ENCODE measurements at places on chromosomes 2 and 18.

- peak; percentile 16 for DNase-seq
Observed at GRCh38 chr2:133434959-133435668, 133.1 kb downstream of the NCKAP5 start.

DNA sequence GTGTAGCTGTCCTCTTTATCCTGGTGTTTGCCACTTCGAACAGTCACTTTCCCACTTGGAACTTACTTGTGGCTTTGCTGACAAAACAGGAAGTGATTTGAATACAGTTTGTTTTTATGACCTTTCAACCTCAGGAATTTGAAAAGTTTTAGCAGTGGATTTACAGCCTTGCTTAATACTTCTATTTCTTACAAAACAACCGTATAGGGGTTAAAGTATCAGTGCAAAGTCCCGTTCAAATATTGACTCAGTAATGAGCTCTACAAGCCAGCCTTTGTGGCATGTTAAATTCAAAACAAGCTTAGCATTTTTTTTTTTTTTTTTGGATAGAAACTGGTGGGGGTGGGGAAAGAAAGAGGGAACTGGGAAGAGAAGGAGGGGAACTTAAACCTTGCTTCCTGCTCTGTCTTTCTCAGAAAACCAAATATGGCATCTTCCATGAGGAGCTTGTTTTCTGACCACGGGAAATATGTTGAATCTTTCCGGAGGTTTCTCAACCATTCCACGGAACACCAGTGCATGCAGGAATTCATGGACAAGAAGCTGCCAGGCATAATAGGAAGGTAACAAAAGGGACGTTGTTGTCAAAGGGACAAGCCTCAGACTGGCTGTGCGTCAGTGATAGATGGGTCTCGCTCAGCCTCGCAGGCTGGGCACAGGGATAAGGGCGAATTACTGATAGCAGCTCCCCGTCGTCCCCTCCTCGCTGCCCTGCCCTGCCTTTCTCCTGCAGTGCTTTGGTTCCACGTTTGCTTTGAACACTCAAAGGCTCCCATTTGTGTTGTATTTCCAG is at the start of gene HNMT:
Gene HNMT (plus strand): TSS at position 408 of the 793 bp plus-strand sequence. CDS start 19 bp downstream, at position 427.
- peak; percentile 28 for DNase-seq

GRCh38 chr2:109260116-109260855 is 131.3 kb downstream of the SH3RF3 start:
- no peak for DNase-seq

DNA sequence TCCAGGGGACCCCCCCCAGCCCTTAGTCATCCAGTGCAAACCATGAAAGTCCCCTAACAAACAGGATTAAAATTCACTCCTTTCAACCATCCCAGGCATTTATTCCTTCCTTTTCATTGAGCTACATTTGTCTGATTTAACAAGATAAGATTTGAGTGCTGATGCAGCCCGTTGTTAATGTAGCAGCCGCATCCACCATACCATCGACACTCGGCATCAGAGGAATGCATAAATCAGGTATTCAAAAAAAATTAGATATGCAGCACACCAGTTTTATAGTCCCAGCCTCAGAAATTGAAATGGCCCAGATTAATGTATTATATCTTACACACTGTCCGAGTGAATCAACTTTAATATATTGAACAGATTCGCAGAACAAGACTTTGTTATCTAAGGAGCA is 676.5 kb upstream of the FANCL start:
- DNase-seq = no peak

GRCh38 chr18:8116341-8117005 is 492.8 kb upstream of the RAB12 start:
- DNase-seq = peak; percentile 21

GRCh38 chr18:63539904-63540510 is 2.2 kb upstream of the SERPINB12 start:
- no peak for DNase-seq

GRCh38 chr2:144343145-144343544 is 176.8 kb downstream of the ZEB2 start:
- DNase-seq = no peak

DNA sequence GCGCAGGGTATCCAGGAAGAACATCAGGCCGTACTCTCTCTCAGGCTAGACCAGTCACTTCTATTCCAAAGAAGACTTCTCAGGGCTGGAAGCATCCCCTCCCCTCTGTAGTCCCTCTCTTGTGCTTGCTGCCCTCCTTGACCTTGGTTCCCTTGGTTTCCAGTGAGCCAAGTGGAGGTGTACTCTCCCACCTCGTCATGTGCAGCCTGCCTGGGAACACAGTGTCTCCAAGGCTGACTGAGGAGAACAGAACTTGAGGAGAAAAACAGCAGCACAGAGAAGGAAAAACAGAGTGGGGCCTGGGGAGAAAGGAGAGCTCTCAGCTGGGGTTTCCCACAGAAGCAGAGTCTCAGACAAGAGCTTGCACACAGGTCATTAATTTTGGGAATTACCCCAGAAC is 52.7 kb downstream of the HAUS1 start:
- no peak for DNase-seq

GRCh38 chr2:100260712-100261620 is 61.3 kb downstream of the LONRF2 start:
- peak; percentile 79 for DNase-seq

DNA sequence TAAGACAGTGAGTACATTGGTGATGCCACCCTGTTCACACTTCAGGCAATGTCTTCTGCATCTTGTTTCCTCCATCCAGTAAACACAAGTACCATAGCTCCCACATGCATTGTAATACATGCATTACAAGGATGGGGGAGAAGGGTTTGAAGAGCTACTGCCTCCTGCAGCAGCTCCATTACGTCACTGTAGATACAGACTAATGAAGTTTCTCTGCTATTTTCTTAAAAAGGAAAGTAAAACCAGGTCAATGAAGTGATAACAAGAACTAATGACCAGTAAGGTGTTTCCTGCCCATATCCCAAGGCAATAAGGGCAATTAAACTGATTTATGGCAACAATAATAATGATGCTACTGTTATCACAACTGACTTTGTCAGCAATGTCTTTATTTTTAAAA is 18.2 kb upstream of the BBS5 start:
- no peak for DNase-seq

- DNase-seq = peak; percentile 29
Observed at GRCh38 chr2:20425371-20425881, 21.4 kb upstream of the RHOB start.

GRCh38 chr2:98535971-98536677 is 72.2 kb downstream of the COA5 start:
- DNase-seq = no peak

- no peak for DNase-seq
Observed at GRCh38 chr2:125756431-125756830, 899.5 kb upstream of the GYPC start.

DNA sequence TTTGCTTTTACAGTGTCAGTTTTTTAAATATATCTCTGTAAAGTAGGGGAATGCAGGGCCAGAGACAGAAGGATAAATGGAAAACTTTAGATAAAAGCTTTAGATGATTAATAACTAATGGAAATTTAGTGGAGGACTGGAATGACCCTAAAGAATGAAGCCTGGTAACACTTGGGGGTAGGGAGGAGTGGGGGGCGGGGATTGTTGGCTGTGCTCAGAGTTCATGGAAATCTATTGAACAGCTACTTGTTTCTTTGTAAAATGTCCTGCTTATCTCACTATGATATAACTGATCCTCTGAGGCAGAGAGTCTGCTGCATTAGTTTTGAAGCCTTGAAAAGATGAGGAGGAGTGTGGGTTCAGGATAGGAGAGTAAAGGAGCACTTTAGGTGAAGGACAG is 90.5 kb downstream of the TMEM185B start:
- no peak for DNase-seq

DNA sequence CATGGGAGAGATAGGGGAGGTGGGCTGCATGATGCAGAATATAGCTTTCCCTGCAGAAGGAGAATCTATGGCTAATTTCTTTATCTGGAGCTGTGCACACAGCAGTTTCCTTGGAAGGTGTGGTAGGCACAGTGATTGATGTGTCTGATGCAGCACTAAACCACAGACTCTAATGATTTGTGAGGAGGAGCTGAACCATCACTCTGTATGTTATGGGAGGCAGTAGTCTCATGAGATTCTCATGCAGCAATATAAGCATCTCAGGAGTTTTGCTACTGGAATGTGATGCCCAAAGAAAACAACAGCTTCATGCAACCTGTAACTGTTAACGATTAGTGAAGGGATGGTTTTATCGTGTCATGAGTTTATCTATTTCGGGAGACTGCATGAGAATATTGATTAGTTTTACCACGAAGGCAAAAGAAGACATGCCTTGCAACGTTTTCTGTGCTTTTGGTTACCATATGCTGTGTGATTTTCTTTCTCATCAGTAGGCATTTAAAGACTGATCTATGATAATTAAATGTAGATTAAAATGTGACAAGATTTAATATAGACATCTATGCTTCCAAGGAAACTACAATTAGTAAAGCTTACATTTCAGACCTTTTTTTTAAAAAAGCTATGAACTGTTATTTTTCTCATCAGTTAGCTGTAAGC is 286.8 kb downstream of the ARL6IP6 start:
- no peak for DNase-seq

GRCh38 chr2:96964221-96964905 is 22.0 kb downstream of the FAM178B start:
- DNase-seq = no peak

GRCh38 chr2:29012211-29012681 is 31.1 kb downstream of the TOGARAM2 start:
- DNase-seq = no peak

- DNase-seq = no peak
Observed at GRCh38 chr2:32534831-32535230, 93.0 kb upstream of the TTC27 start.

DNA sequence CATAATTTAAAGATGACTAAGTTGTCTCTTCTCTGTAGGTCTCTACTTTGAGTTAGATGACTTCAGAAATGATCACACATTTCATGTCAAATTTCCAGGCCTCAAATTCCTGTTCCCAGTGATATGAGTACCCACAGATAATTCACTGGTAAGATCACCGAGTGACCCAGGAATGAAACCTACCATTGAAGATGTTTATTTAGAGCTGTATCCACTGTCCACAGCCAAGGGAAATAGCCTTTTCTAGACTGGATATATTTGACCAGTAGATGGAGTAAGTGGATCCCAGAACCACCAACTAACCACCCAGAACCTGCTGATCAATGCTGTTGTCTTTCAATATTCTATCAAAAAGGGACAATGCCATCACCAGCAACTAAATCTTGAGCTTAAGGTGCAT is 238.8 kb downstream of the SLC8A1 start:
- DNase-seq = peak; percentile 15

DNA sequence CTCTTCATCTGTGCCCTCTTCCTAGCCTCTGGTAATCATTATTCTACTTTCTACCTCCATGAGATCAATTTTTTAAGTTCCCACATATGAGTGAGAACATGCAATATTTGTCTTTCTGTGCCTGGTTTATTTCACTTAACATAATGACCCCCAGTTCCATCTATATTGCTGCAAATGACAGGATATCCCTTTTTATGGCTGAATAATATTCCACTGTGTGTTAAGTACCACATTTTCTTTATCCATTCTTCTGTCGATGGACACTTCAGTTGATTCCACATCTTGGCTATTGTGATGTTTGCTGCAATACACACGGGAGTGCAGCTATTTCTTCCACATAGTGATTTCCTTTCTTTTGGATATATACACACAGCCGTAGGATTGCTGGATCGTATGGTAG is 43.9 kb upstream of the CNOT11 start:
- DNase-seq = no peak

GRCh38 chr2:234559609-234560008 is 62.7 kb upstream of the ARL4C start:
- no peak for DNase-seq

DNA sequence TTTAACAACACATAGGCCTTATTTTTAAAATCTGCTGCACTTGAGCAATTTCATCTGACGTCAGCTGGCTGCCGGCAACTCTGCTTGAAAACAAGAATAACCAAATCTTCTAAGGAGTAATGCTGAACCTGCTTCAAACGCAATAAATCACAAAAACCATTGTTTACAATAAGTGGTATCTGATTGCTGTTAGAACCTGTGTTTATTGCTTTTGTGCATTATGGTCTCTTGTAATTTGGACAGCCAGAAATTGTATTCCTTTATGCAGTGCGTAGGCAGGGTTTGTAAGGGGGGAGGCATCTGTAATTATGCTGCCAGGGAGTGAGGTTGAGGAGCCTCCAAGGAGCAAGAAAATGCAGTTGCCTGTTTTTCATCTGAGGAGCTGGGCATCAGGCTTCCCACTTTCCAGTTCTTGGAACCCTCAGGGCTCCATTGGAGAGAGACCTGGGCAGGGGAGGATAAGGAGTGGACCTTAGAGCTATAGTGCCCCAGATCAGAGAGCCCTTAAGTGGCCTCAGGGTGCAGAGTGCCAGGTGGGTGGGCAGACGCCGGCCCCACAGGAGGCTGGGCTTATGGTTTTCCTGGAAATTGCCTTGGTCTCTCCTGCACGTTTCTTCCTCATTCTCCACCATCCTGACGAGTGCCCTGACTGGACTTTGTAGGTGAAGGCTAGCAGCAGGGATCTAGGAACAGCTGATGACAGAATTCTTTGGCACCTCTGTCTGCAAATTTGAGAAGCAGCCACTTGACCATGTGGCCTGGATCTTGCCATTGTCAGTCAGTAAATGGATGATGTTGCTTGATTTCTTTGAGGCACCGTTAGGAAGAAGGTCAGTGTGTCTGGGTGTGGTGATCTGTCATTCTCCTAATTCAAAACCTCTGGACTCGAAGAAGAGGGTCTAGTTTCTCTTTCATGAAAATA is 129.2 kb downstream of the KLHL29 start:
- no peak for DNase-seq

- no peak for DNase-seq
Observed at GRCh38 chr2:120857422-120857821, 121.8 kb downstream of the GLI2 start.

- DNase-seq = no peak
Observed at GRCh38 chr2:44928483-44929158, 12.9 kb upstream of the SIX3 start.

DNA sequence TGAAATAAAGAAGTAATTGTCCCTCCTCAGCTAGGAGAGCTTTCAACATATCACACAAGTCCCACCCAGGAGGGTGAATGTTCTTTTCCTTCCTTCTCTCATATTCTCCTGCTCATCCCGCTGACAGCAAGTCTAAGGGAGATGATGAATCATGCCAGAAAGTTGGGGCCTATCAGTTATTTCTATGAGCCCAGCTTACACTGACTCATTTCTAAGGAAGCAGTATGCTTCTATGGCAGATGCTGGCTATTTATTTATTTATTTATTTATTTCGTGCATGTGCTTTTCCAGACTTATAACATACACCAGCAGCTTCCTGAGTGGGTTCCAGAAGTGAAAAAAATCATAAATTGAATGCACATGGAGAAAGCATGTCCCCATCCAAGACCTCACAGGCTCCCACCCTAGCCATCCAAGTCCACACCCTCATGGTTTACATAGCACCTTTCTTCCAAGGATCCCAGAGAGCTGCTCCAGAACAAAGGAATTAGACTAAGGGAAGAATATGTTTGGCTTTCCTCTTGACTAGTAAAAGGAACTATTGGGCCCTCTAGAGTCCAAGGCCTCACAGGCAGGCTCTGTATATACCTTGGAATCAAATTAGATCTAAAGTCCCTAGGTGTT is 1074.2 kb upstream of the ZEB2 start:
- DNase-seq = peak; percentile 39

Measured in hepatic stellate cell (primary cell).